ENCODE measurements at places on chromosomes 2 and 18.
A peak's percentile ranks its signal among the peaks of the same experiment; 100 is the strongest.

GRCh38 chr2:85353876-85354285 is 447 bp downstream of the RETSAT start:
- peak; percentile 32 for DNase-seq

DNA sequence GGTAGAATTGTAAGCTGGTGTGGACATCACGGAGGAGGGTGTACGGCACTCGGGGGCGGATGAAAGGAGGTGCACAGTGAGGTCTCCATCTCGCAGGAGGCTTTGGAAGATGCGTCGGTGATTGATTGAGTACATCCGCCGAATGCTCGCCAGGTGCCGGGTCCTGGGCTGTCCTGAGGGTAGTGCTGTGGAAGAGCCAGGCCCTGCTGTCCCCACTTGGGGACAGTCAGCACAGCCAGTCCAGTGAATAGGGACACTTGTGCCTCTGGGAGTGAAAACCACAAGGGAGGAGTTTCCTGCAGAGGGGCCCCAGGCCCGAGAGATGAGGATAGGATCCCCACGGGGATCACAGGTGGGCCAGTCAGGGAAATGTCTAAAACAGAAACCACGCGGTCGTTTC is 28.1 kb downstream of the MLPH start:
- DNase-seq = no peak

DNA sequence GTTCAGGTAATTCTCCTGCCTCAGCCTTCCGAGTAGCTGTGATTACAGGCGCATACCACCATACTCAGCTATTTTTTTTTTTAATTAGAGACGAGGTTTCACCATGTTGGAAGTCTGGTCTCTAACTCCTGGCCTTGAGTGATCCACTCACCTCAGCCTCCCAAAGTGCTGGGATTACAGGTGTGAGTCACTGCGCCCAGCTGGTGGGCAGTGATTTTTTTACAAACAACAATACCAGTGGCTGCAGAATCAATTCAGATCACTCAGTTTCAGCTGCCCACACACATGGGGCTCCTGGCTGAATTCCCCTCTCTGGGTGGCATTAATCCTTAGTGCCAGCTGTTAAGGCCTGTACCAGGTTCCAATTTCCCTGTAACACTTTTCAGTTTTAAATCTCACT is 13.3 kb upstream of the CYRIA start:
- no peak for DNase-seq

DNA sequence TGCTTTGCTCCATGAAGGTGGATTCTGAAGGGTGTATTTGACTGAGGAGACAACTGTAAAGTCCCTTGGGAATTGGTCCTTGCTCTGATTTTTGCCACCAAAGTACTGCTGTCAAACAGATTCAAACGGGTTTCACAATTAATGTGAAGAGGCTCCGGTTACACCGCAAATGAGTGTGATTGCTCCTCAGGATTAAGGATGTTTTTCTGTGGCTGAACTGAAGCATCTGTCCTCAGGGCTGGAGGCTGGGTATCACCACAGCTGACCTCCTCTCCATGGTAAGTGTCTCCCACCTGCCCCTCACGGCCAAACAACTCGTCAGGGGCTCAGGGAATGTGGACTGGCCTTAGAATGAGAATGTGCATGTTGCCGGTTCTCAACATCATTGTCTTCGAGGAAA is 130.4 kb upstream of the NDUFV2 start:
- DNase-seq = no peak

- peak; percentile 53 for DNase-seq
These were observed 534 bp upstream of the SOCS6 start for GRCh38 chr18:70288171-70288850.

- DNase-seq = peak; percentile 70
These were observed 100.9 kb downstream of the WDSUB1 start for GRCh38 chr2:159185401-159186130.

- DNase-seq = no peak
These were observed 108.5 kb downstream of the CMPK2 start for GRCh38 chr2:6757215-6757614.

- no peak for DNase-seq
These were observed 164.3 kb downstream of the LTBP1 start for GRCh38 chr2:33111002-33111446.

DNA sequence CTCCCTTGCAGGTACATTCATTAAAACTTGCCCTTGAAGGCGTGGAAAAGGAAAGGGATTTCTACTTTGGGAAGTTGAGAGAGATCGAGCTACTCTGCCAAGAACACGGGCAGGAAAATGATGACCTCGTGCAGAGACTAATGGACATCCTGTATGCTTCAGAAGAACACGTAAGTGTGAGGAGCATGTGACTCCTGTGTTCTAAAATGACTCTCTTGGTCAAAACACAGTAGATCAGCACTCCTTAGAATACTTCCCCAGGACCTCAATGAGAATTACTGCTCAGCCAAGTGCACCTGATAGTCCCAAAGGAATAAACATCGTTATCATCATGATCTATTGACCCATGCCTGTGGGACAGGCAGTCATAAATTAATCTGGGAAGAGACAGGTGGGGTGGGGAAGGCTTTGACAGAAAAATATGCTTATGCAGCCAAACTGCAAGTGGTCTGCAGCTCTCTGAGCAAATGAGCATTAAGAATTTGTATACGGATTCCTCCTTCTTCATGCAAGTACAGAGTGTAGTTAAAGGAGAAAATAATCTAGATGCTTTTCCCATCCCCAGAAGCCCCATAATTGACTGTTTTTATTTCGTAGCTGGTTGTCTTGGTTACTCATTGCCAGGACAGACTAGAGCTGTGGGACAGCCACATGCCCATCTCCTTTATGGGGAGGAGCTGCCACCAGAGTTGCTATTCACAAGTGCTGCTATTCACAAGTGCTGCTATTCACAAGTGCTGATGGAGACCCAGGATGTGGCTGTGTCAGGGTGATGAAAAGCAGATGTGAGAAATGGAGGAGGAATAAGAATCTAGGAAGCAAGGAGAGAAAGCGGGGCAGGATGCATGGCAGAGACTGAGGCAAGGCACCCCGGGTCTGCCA is 91.0 kb downstream of the MAPRE2 start:
- peak; percentile 84 for DNase-seq

- peak; percentile 27 for DNase-seq
These were observed 40.3 kb downstream of the CYB5A start for GRCh38 chr18:74251297-74252038.
